Omental fat pad (tissue), 4 donors: ENCODE measurements at places on chromosomes 11 and 22.

DNA sequence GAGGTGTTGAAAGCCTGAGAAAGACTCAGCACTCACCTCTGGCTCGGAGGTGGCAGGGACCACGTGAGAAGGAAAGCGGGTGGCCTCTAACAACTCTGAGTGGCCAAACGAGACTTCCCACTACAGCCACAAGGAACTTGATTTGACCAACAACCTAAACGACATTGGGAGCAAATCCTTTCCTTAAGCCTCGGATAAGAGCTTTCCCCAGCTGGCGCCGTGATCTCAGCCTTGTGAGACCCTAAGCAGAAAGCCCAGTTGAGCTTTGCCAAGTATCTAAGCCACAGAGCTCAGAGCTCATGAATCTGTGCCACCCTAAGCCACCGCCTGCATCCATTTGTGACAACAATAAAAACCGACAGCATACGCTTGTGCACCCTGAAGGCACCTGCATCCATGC lies 636.0 kb downstream of the TBC1D22A start:
- no peak for DNase-seq

GRCh38 chr22:17258015-17258787 lies 39.0 kb upstream of the ADA2 start:
- no peak for DNase-seq

GRCh38 chr11:32418836-32419235 lies 16.5 kb downstream of the WT1 start:
- DNase-seq, result no peak

DNA sequence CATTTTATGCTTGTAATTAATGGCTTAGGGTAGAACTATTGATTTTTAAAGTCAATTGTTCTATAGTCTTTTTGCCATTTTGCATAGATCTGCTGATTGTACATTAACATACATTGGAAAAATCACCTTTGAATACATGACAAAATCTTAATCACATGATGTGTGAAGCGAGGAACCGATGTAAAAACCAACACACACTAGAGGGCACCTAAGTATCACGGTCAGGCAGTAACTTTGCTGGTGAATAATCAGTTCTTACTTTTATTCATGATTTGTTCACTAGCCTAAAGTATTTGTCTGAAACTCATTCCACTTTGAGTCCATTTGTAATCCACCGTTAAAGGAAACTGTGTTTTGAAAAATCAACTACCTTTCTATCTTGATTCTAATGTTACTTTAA lies 28.2 kb downstream of the JHY start:
- no peak for DNase-seq

- DNase-seq, result no peak
These were observed 84.3 kb downstream of the STIM1 start for GRCh38 chr11:3939651-3940190.

DNA sequence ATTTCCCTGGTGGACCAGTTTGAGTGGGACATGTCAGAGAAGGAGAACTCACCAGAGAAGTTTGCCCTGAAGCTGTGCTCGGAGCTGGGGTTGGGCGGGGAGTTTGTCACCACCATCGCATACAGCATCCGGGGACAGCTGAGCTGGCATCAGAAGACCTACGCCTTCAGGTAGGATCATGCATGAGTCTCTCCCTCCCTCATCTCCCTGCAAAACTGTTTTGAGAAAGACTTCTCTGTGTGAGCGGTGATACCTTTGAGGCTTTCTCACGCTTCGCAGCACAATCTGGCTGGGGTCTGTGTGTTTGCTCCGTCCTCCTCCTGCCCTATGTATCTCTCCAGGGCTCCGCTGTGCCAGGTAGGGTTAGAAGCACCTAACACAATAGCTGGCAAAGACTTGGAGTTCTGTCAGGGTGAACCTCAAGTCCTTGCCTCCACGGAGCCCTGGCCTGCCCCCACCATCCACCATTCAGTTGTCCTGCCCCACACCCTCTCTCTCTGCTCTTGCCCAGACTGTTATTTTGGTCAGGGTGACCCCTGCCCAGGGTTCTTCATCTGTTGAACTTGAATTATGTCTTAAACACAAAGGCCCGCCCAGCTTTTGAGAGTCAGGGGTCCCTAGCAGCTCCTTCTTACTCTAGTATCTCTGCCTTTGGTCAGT lies 13.4 kb downstream of the DERL3 start:
- no peak for DNase-seq

DNA sequence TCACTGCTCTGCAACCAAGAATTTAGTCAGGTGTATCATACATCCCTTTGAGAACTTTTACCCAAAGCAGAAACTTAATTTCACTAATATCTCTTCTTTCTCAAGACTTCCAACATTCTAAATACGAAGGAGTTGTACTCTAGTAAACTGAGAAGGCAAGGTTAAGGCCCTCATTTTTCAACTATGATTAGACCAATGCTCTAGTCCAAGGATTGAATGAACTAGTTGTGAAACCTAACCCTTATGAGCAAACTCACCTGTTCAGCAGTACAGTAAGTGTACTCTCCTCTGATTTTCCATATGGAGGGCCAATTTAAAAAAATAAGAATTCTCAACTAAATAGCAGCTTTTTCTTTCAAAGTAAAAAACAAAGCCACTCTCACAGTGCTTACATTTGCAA lies 180.0 kb upstream of the C11orf58 start:
- no peak for DNase-seq
